NB4 (cell line): ENCODE measurements at places on chromosomes 5 and 9.

GRCh38 chr9:119441338-119441737, 72.1 kb upstream of the BRINP1 start:
- DNase-seq, result no peak

DNA sequence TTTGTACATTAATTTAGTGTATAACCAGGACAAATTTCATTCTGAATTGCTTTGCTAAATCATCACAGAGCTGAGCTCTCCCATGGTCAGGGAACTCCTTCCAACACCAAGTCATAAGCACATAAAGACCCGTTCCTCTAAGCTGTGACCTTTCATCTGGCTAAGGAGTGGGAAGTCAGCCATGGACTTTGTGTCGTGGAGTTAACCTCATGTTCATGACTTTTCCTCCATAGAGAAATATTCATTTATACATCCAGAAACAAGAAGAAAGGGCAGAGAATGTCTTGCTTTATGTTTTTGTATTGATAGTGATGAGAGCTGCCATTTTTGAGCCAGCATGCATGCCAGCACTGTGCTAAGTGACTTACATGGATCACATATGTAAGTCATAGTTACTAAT, 97.5 kb downstream of the INIP start:
- DNase-seq, result no peak

DNA sequence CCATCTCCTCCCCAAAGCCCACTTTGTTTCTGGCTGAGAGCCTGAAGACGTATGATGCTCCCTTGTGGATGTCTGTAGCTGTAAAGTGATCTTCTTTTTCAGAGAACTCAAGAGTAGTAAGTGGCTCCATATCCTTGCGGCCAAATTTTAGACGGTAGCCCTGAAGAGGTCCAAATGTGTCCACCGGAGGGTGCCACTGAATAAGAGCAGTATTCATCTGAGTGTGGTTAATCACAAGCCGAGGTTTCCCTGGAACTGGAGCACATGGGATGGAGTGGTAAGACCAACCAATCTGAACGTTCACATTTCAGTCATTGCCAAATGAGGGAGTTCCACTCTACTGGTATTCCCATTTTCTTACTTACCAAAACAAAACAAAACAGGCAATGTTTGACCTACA, 686.5 kb upstream of the DMAC1 start:
- DNase-seq, result peak; percentile 44

DNA sequence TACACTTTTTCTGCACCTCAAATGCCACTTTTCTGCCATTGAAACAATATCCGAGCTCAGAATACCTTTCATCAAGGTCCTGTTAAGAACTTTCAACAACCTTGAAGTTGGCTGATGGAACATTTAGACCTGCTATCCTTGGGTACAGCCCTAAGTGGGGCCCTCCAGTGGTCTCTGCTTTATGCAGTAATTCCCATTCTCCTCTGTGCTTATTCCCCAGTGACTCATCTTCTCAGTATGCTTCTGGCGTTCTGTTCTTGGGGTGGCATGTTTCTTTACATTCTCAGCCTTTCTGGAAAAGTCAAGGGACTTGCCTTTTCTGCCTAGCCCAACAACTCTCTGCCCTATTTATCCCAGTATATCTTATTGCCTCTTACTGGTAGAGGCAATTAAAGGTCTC, 7.1 kb downstream of the ANP32B start:
- DNase-seq, result peak; percentile 43
